ENCODE measurements at places on chromosomes 11 and 22. TPM values are rescaled to one million over a fixed set of nuclear protein-coding genes. Genes with fewer than 3 reads are reported as not detected.

DNA sequence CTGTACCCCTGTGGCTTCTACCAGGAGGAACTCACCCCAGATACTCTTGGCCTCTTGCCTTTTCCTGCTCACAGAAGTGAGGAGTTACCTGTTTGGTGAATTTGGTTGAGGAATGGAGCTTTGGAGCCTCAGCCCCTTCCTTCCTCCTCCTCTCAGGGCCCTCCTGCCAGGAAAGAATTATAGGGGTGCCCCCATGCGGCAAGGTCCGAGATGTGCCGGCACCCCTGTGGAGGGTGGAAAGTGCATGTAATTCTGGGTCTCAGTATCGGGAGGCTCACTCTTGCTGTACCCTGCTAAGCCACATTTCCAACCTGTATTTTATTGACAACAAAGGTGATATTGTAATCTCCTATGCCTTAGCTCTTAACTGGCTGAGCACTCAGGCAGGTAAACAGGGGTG lies 13.7 kb upstream of the IGSF22 start:
- DNase-seq = no peak

Gene NOX4
- not detected for total RNA-seq

GRCh38 chr11:63551889-63552266 lies 11.3 kb downstream of the PLAAT2 start:
- DNase-seq = no peak

DNA sequence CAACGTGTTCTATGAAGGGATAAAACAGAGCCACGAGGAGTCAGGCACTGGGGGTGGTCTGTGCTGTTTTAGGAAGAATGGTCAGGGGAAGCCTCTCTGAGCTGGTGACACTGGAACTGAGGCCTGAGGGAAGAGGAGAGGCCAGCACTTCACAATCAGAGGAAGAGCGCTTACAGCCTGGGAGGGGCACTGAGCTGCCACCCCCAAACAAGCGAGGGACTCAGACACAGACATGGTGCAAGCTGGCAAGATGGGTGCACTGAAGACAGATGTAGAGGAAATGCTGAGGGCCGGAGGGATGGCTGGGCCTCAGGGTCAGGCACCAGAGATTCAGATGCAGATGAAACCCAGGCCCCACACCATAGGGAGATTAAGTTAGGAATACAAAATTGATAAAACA lies 40.0 kb upstream of the TP53I11 start:
- no peak for DNase-seq

DNA sequence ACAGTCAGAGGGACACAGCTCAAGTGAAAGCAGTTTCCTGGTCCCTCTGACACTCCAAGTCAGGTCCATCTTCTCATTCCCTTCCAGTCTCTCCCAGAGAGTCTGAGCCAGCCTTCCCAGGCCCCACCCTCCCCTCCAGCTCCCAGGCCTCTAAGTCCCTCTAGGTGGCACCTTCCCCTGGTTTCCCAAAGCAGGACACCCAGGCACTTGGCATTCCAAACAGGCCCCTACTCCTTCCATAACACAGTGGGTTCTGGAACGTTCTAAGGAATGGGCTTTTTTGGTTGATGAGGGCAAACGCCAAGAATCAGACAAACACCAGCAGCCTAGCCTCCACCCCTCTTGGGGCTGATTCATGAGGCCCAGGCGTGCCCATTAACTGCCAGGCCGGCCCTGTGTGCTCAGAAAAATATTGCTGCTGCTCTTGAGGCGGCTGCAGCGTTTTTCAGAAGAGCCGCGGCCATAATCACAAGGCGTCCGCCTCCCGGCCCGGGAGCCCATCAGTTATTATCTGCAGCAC lies 418.7 kb downstream of the SOX6 start:
- no peak for DNase-seq

Gene SPON1
- total RNA-seq = 4.8 TPM

DNA sequence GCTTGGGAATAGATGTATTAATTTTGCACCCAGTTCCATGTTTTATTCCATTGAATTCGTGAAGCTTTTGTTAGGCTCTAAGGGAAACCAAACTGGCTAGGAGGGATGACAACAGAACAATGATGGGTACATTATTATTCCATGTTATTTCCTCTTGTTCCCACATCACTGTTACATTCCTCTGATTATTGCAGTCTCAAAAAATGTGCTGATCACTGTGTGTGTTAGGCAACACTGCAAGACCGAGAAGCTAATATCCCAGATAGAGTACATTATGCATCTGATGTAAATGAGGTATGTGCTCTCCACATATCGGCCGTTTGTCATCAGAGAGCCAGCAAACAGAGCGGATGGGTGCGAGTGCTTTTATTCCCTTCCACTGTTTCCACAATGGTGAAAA lies 327.9 kb downstream of the SOX6 start:
- no peak for DNase-seq

- no peak for DNase-seq
These were observed 55.1 kb downstream of the BCR start for GRCh38 chr22:23235425-23235824.

DNA sequence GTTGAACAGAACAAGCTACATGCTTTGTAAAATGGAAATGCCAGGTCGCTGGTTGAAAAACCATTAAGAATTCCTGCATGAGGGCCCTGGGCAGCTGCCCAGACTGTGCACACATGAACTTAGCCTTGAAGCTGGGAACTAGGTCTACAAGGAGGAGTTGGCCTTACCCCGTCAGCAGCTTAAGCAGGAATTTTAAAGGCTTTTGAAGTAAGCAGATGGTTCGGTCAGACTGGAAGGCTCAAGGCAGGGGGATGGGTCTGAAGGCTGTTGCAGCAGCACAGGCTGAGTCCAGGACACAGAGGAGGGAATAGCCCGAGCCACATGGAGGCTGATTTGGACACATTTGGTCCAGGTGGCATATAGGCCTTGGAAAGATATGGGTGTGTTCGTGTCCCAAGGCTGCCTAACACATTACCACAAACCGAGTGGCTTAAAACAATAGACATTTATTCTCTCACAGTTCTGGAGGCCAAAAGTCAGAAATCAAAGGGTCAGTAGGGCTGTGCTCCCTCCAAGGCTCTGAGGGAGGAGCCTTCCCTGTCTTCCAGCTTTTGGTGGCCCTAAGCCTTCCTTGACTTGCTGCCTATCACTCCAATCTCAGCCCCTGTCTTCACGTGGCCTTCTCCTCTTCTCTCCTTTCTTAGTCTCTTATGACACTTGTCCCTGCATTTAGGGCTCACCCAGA lies 11.6 kb downstream of the LIF start:
- DNase-seq = no peak

DNA sequence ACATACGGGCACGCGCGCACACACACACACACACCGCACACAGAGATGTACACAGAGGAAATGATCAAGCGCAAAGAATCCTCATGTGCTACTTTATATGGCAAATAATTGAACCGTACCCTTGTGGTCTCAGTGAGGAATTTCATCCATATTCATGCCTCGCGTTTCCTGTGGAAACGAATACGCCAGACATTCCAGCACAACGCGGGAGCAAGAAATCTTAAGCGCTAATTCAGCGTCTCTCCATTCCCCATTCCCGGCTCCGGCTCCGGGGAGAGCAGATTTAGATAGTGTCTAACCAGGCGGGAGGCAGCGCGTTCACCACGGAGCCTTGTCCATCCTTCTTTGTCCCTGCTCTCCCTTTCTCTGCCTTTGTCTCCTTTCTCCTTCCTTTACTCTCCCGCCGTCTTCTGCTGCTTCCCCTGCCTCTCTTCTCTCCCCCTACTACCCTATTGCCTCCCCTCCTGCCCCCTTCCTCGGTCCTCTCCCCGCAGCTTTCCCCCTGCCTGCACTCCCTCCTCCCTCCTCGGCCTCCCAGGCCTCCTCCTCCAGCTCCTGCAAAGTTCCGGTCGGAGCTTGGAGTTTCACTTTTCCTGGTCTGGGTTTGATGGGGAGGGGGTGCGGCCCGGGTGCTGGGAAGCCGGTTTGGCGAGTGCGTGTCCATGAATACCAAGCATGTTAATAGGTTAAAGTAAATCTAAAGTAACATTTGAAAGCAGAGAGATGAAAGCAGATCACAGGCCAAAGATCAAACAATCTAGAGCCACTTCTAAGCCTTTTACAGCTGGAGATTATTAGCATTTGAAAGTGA lies 579.3 kb downstream of the BUD13 start:
- no peak for DNase-seq

Gene HOATZ
- total RNA-seq = not detected

Gene POU2F3
- total RNA-seq = not detected

DNA sequence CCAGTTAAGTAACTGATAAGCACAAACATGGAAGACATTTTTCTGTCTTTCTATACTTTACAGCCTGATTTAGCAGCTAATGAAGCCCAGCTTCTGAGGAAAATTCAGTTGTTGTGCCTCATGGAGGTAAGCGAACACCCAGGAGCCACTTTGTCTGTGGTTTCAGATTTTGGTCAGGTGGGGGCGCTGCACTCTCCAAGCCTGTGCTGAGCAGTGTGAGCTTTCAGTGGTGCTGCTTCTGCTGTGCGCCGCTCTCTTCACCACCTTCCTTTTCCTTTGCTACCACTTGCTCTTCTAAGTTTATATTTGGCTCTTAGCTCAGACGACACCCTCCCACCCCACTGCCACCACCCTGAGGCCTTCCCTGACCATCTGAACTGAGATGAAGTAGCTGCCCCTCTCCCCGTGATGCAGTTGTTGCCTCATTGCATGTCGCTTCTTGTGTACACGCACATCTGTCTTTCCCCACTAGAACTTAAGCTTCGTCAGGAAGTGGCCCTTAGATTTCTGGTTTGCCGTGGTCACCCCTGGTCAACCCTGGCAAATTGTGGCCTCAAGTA lies 14.0 kb downstream of the PSMD13 start:
- peak; percentile 50 for DNase-seq

DNA sequence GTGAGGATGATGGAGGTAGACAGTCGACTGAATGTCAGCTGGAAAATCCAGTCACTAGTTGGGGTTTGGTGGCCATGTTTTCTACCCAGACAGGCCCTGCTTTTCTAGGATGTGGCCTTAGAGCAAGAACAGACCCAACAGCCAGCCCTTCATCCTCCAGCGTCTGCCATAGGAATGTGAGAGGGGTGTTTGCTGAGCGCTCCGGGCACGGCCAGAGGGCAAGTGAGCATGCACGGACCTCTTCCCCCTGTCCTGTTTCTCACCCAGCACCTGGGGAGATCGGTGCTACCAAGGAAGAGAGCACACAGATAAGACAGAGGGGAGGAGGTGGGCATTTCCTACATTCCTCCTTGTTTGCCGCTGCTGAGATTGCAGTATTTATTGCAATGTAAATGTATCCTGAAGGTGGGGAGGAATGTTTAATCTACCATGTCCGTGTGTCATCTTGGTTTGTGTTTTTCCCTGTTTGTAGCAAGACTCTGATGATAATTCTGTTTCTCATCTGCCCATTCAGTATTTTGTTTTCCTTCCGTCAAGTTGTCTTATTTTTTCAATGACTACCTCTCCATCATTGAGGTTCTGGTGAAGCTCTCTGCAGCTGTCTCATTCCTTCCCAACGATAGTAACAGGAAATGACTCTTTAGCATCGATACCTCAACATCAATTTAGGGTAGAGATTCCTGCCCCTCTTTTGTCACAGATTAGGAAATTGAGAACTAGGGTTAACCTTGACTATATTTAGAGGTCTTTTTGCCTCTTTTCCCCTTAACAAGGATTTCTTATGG lies 4.9 kb upstream of the ATF4 start:
- no peak for DNase-seq

- no peak for DNase-seq
These were observed 18.3 kb upstream of the SYT7 start for GRCh38 chr11:61598886-61599868.

GRCh38 chr22:49574205-49574880 lies 253.3 kb downstream of the BRD1 start:
- DNase-seq = no peak

Gene ELMOD1
- not detected for total RNA-seq

DNA sequence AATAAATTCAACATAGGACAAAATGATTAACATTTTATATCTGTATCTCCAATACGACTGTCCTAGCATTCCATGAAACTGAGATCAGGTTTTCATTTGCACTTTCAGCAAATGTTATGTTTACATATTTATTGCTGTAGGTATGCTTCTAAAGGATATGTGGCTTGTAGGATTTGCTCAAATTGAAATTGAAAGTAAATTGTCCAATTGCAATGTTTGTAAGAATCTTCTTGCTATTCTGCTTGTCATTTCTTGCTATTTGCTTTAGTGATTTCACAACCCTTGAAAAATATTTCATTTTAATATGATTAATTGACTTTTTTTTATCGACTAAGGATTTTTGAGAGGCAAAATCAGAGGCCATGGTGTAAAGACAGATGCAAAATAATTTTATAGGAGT lies 904.2 kb upstream of the RAG2 start:
- no peak for DNase-seq

Gene TECTA
- total RNA-seq = 0.25 TPM

GRCh38 chr22:16989915-16990314 lies 18.1 kb downstream of the GAB4 start:
- no peak for DNase-seq

Gene INPPL1
- total RNA-seq = 108 TPM

DNA sequence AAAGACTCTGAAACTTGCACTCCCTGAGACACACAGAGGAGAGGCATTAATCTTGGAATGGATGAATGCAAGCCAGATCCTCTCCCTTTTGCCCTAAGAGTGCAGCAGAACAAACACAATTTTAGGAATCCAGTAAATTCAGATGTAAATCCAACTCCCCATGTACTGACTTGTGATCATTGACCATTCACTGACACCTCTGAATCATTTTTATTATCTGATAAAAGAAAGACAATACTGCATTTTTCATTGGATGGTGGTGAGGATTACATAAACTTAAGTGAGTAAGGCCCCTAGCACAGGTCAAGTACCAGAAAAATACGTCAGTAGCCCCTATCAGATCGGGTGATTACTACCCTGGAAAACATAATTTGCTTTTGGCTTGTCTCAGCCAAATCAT lies 782.9 kb upstream of the API5 start:
- no peak for DNase-seq

DNA sequence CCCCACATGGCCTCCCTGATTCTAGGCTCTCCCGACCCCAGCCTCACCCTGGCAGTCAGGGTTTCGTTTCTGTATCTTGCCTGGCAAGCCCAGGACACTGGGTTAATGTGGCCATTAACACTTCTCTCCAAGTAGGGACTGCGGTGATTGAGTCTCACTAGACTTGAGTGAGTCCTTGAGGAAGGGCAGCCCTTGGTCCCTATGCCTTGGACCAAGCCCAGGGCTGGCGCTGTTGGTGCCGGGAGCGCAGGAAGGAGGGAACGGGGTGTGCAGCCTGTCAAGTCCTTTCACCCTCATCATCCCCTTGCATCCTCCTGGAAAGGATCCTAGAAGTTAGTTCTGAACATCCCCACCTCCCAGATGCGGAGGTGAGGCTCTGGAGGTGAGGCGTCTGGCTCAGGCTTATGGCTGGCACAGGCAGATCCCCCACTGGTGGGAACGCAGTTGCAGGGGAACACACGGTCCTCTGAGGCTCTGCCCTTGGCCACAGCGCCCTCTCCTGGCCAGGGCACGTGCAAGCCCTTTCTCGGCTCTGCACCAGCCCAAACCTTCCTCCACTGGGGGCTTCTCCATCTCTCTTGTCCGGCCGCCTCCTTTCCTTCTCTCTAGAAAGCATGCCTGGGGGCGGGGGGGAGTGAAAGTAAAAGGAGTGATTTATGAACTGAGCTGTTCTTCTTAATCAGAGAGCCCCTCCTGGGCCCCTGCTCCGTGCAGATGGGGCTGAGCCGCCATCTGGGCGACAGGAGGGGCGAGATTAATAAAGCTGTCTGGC lies 56.7 kb downstream of the TP53I11 start:
- peak; percentile 41 for DNase-seq
